Right forelimb (tissue), 1 donor: ENCODE measurements at places on chromosomes 3 and 15.

- DNase-seq: peak; percentile 94
Measured at GRCh38 chr3:49719214-49719884, at the start of gene AMIGO3. TSS of gene AMIGO3 (minus strand) at chr3:49719684. CDS start at chr3:49719465, 219 bp downstream.

GRCh38 chr15:86558252-86558651 lies 478.6 kb downstream of the AGBL1 start:
- no peak for DNase-seq

DNA sequence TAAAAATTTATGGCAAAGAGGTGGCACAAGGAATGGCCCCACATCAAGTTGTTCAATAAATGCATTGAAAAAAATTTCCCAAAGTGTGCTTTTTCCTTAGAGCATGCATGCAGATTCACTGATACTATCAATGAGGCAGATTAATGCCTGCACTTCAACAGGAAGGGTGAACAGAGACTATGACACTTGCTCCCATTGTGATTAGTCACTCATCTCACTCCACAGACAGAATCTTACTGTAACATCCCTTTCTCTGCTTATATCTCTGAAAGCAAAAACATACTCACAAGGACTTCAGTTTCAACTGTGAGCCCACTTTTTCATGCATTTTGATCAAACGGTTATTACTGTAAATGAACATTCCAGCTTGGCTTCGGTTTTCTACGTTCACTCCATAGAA lies 60.9 kb downstream of the MORC1 start:
- no peak for DNase-seq

- DNase-seq: no peak
Measured at GRCh38 chr3:2659896-2660295, 450.3 kb downstream of the IL5RA start.

- no peak for DNase-seq
Measured at GRCh38 chr15:60563539-60564404, 84.8 kb upstream of the ICE2 start.

GRCh38 chr15:43299411-43299810 lies 31.0 kb downstream of the LCMT2 start:
- DNase-seq: no peak

GRCh38 chr3:50442945-50443579 lies 60.4 kb downstream of the CACNA2D2 start:
- DNase-seq: peak; percentile 59

DNA sequence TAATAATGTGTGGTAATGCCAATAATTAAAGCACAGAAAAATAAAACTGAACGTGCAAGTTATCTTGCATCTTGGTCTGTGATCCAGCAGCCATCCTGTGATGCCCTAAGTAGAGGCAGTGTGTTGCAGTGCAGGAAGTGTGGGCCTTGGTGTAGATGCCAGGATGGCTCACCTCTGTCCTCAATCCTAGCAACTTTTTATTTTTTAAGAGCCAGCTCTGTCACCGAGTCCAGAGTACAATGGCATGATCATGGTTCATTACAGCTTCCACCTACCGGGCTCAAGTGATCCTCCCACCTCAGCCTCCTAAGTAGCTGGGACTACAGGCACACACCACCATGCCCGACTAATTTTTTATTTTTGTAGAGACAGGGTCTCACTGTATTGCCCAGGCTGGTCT lies 7.6 kb downstream of the BAHD1 start:
- no peak for DNase-seq

DNA sequence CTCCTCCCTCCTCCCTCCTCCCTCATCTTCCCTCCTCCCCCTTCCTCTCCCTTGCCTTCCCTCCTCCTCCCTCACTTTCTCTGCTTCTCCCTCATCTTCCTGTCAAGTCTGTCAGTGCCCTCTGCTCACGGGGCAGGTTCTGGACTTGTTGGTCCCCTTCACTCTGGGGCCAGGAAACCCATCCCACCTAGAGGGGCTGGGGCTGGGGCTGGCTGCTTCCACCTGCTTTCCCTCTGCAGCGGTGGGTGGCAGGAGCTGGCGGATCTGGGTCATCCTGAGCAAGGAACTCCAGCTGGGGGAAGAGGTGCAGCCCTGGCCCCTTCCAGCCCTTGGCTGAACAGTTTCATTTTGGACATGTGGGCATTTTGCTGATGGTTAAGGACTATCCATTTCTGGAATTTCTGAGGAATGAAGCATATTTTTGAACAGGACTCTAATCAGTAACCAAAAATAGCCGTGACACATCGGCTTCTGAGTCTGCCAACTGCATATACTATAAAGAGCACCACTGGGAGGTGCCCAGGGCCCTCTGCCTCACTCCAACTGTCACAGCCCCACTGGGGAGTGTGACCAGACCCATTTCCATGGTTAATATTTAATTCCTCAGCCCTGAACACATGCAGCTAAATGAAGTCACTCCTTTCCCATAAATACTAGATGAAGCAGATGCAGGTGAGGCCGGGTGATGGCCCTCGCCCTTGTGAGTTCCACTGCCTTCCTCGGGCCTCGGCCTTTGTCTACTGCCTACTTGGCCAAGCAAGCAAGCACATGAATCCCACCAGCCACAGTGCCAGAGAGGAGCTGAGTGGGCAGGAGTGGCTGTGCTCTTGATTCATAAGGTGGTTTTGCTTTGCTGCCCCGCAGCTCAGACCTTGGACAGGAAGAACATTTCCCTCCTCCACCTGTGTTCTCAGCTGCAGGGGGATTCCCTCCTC lies 39.8 kb downstream of the CHDH start:
- peak; percentile 40 for DNase-seq

- DNase-seq: peak; percentile 47
Measured at GRCh38 chr3:13693441-13693840, 144.5 kb downstream of the FBLN2 start.

DNA sequence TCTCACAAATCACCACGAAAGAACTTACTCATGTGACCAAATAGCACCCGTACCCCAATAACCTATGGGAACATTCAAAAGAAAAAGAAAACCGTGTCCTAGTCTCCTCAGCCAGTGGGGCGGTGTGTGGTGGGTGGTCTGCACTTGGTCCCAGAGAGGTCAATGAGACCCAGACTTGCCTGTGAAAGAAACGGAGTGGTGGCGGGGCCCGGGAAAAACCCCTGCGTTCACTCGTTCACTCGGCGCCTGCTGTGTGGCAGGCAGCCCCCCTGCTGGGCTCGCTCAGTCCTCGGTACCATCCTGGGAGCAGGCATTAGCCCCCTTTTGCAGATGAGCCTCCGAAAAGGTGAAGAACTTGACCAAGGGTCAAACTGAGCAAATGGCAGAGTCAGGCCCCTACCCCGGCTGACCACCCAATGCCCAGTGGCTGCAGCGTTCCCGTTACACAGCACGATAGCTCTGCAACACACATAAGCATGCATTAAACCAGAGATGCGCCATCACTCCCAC lies 36.0 kb downstream of the ZDHHC19 start:
- no peak for DNase-seq
